ENCODE measurements at places on chromosomes 12 and 14.

DNA sequence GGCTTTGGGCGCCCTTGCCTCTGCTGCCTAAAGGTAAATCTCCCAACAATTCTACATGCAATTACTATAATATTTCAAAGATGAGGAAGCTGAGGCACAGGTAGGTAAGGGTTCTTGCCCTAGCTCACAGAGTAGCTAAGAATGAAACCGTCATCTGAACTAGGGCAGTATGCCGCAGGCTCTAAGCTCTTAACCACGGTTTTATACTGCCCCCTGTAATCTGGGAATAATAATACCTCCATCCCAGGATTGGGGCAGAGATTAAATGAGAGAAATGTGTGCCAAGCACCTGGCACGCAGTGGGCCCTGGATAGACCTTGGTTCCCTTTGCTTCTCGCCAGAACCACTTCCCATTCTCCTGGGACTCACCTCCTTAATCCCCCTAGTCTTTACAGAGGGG is 1.5 kb upstream of the HRK start:
- DNase-seq, result no peak

DNA sequence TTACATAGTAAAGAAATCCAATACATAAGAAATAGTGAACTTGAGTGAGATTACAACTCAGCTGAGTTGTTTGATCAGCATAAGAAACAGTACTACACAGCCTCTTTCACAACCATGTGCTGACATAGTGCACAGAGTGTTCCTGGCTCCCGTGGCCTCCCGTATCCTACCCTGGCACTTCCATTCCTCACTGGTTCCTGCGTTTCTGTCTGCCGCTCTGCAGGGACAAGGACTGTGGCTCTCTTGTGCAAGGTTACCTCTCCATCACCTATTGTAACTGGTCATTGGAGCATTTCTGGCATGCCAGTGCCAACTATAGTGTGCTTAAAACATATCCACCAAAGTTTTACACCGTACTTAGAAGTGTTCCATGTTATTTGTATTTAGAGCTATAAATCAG is 46.3 kb upstream of the PCED1B start:
- no peak for DNase-seq

DNA sequence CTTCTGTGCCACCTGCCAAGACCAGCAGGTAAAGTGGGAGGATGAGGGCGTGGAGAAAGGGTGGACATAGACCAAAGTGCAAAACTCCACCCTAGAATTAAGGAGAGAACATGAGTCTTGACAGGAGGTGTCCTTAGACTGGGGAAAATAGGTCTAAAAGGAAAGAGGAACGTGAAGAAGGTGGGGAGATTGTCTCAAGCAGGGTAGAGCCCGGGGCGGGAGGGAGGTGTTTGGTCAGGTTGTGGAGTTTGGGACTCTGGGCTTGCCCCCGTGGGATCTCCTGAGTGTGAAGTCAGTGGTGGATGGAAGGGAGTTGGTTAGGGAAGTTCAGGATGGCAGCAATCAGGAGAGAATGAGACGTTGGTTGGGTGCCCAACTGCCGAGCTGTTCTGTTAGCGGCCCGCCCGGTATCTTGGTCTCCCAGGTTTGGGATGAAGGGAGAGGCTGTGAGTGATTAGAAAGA is 386 bp downstream of the DGKA start:
- no peak for DNase-seq

DNA sequence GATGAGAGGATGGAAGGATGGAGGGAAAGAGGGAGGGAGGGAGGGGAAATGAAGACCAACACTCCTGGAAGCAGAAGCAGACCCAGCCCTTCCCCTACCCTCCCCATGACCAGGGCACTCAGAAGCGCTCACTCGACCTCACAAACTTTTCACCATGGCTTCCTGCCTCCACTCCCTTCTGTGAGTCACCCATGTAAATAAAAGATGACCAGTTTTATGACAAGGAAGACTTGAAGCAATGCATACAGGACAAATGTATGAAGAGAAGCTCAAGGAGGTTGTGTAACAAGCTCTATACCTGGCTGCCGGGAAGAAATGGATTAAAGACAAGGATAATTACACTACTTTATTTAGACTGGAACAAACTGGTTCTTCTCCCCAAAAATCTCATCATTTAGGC is 63.8 kb downstream of the CDC42BPB start:
- DNase-seq, result no peak

- no peak for DNase-seq
Observed at GRCh38 chr12:59185295-59185694, 265.0 kb upstream of the LRIG3 start.
